ENCODE measurements at places on chromosomes 1 and 21. TPM values are rescaled to one million over a fixed set of nuclear protein-coding genes. Genes with fewer than 3 reads are reported as not detected.

GRCh38 chr21:44957047-44957831, 17.4 kb downstream of the SLX9 start:
- DNase-seq, result no peak

- no peak for DNase-seq
Measured at GRCh38 chr21:44615466-44615865, 3.6 kb downstream of the KRTAP10-8 start.

- no peak for DNase-seq
Measured at GRCh38 chr1:53636621-53637171, 102.3 kb downstream of the GLIS1 start.

Gene FAM229A
- 7.6 TPM for polyA plus RNA-seq

All from left renal cortex interstitium (tissue), 4 donors.